ENCODE measurements at places on chromosomes 3 and 15.

DNA sequence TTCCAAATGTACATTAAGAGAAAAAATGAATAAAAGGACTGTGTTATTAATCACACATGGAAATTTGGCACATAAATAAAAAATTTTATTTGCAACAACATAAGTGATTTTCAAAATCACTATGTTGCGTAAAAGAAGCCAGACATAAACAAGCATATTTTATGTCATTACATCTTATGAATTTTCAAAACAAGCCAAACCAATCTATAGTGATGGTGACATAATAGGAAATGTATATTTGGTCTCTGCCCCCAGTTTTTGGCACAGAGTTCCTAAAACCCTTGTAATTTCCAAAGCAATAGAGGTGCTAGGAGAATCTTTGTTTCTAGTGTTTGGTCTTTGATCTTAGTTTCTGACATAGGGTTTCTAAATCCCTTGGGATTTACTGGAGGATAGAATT, 543.3 kb downstream of the ZBBX start:
- DNase-seq = no peak

DNA sequence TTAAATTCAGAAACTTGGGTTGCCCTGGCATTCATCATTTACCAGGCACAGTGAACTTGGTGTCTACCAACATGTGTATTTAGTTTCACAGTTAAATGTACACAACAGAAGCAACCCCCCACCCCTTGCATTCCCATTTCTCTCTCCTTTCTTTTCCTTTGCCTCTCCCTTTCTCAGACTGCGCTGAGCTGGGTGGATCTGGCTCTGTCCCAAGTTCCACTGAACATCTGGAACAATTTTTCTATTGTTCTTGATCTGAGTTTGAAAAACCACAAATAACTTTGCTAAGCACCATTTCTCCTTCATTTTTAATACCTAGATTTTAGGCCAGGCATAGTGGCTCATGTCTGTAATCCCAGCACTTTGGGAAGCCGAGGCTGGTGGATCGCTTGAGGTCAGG, 242.2 kb downstream of the ABHD5 start:
- DNase-seq = no peak

DNA sequence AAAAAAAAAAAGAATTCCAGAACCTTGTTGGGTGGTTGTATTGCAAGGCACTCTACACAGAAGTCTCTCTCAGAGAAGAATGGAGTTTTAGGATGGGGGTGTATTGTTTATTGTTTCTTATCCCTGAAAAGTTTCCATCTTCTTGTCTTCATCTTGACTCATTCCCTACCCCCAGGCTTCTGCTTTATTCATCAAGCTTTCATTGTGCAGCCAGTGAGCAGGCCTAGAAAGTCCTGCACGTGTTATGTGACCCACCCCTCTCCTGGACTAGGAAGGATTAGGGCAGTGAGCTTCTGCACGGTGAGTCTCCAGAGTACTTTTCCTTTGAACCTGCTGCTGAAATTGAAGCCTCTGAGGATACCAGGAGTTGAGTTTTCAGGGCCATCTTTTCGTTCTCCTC, 150.9 kb upstream of the IL12A start:
- no peak for DNase-seq

- no peak for DNase-seq
Observed at GRCh38 chr15:29896062-29896461, 73.8 kb upstream of the TJP1 start.

DNA sequence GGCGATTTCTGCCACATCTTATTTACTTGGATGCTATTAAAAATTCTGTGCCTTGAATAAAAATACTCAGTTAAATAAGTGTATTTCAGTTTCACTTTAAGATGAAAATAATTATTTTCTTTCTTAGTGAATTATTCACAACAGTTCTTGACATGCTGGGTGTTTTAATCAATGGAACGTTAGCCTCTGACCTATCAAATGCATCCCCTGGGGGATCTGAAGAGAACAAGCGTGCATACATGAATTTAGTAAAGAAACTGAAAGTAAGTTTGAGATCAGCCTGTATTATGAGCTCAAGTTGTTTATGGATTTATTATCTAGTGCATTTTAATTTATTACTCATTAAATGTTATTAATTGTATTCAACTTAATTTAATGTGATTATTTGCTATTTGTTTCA, 597 bp downstream of the P2RY12 start:
- no peak for DNase-seq
